ENCODE measurements at places on chromosomes 3 and 15. TPM values are rescaled to one million over a fixed set of nuclear protein-coding genes. Genes with fewer than 3 reads are reported as not detected.
A peak's percentile ranks its signal among the peaks of the same experiment; 100 is the strongest.

The HRG gene
- total RNA-seq: 0.16 TPM

The TPRG1 gene
- total RNA-seq: 1.5 TPM

DNA sequence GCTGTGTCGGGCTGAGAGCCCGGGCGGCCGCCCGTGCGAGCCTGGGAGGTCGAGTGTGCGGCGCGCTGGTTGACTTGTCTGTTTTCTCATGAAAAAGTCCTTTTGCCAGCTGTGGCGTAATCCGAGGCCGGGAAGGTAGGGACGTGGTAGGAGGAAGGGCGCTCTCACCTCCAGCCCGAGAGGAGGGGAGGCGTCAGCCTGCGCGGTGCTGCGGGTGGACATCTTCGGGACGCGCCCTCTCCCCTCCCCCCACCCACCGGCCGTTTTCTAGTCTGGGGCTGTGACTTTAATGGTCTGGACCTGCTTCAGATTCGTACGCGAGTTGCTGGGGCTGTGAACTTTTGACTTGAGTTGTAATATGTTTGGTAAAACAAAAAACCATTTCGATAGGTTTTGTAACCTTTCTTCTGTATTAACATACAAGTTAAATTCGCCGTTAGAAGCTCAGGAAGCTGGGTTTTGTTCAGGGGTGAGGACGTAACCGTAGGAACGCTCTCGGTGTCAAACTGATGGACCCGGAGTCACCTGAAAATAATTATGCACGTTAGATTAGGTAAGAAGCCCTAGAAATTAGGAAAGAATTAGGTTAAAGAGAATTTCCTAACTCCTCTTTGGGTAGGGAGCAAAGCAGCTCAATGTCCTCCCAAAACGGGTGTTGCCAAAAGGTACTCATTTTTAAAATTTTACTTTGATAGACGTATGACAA, 762 bp downstream of the NCK1 start:
- H3K27me3 ChIP-seq: no peaks in the 10 kb centered on the region
- peaks cover 17% of the 10 kb centered on the region for H3K4me1 ChIP-seq
- peaks cover 29% of the 10 kb centered on the region for H3K36me3 ChIP-seq
- peak overlapping the region; percentile 88 for H3K27ac ChIP-seq

DNA sequence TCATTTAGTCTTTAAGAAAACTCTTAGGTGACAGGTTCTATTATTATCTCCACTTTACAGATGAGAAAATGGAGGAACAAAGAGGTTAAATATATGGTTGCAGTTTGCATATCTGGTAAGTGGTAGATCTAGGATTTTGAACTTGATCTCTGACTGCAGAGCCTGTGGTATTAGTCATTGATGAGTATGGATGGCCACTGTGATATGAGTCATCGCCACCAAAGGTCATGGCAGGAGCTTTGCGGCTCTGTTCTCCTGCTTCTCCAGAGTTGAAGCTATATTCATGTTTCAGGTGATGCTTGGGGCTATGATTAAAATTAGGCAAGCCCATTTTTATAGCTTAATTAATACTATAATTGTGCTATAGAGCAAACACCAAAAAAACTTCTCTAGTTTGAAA, 306.2 kb upstream of the DPPA4 start:
- H3K4me1 ChIP-seq: peaks cover 5% of the 10 kb centered on the region
- DNase-seq: peak; percentile 64
- H3K27ac ChIP-seq: no peak overlapping the region
- H3K4me3 ChIP-seq: no peak overlapping the region

The GPR87 gene
- 51.8 TPM for total RNA-seq

The CLDN11 gene
- not detected for total RNA-seq

The SNX1 gene
- 70.2 TPM for total RNA-seq

DNA sequence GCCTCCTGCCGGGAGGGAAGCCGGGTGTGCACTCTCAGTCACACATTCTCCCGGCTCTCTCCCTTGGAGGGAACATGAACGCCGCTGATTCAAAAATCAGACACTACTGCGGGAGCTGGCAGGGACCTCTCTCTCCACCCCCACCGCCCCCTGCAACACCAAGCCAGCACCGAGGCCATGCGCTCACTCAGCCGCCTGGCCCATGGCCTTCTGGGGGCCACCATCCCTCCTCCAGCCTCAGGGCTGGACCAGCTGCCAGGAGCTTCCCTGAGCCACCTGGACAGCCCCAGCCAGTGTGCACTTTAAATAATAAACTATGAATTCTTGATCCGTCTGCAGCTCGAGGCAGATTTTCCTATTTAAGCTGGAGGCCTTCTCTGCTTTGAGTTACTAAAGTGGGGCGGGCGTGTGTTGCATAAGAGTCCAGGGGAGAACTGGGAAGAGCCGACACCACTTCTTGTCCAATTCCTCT, 30.6 kb downstream of the ADAMTS17 start:
- no peaks in the 10 kb centered on the region for H3K4me1 ChIP-seq
- H3K27me3 ChIP-seq: no peaks in the 10 kb centered on the region
- no peak overlapping the region for H3K4me3 ChIP-seq
- no peak overlapping the region for H3K27ac ChIP-seq
- no peak for DNase-seq
- no peaks in the 10 kb centered on the region for H3K36me3 ChIP-seq

GRCh38 chr3:129697229-129697969, 90.9 kb upstream of the PLXND1 start:
- H3K4me1 ChIP-seq: peaks cover 19% of the 10 kb centered on the region
- no peak overlapping the region for H3K27ac ChIP-seq
- DNase-seq: no peak

DNA sequence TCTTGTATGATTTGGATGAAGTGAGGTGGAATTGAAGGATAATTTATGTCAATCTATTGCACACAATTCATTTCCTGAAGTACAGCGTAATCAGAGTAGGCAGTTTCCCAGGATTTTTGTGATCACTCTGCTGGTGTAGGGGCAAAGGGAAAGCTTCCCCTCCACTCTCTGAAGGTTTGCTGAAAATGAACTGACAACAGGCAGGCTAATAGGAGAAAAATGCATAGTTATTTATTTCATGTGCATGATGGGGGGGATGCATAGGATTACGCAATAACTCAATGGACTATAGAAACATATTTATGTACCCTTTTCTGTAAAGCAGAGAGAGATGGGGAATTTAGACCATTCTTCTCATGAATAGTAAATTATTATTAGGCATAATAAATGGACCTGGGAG, 872.9 kb downstream of the NAALADL2 start:
- H3K4me3 ChIP-seq: no peak overlapping the region
- no peak for DNase-seq
- H3K4me1 ChIP-seq: no peaks in the 10 kb centered on the region
- H3K36me3 ChIP-seq: no peaks in the 10 kb centered on the region
- H3K27ac ChIP-seq: no peak overlapping the region
- H3K27me3 ChIP-seq: no peaks in the 10 kb centered on the region

- no peaks in the 10 kb centered on the region for H3K4me1 ChIP-seq
- no peak for DNase-seq
- no peak overlapping the region for H3K4me3 ChIP-seq
- H3K36me3 ChIP-seq: no peaks in the 10 kb centered on the region
- H3K27ac ChIP-seq: no peak overlapping the region
Observed at GRCh38 chr3:14706096-14706495, 31.2 kb downstream of the C3orf20 start.

The IL17RD gene
- 1.2 TPM for total RNA-seq

- peak overlapping the region; percentile 50 for H3K27ac ChIP-seq
- no peak overlapping the region for H3K4me3 ChIP-seq
- no peaks in the 10 kb centered on the region for H3K36me3 ChIP-seq
- H3K27me3 ChIP-seq: no peaks in the 10 kb centered on the region
- H3K4me1 ChIP-seq: peaks cover 24% of the 10 kb centered on the region
- DNase-seq: no peak
Observed at GRCh38 chr3:123081718-123082369, 15.0 kb downstream of the PDIA5 start.

DNA sequence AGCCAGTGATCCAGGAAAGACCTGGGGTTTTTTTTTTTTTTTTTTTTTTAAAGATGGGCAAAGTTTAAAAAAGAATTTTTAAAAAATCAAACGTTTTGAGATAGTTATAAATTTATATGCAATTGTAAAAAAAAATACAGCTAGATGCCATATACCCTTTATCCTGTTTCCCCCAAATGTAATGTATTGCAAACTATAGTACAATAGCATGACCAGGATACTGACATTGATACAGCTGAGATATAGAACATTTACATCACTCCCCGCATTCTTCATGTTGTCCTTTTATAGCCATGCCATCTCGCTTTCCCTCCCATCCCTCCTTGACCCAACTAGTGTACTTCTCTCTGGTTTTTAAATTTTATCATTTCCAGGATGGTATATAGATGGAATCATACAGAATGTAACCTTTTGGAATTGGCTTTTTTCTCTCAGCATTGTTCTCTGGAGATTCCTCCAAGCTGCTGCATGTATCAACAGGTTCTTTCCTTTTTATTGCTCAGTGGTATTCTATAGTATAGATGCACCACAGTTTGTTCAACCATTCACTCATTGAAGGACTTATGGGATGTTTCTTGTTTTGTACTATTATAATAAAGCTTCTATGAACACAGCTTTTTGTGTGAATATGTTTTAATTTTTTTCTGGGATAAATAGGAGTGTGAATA, 104.9 kb downstream of the CGNL1 start:
- H3K27me3 ChIP-seq: no peaks in the 10 kb centered on the region
- H3K27ac ChIP-seq: no peak overlapping the region
- H3K36me3 ChIP-seq: peaks cover 6% of the 10 kb centered on the region
- H3K4me1 ChIP-seq: peaks cover 8% of the 10 kb centered on the region
- DNase-seq: no peak
- no peak overlapping the region for H3K4me3 ChIP-seq

- no peak overlapping the region for H3K27ac ChIP-seq
- peaks cover 56% of the 10 kb centered on the region for H3K27me3 ChIP-seq
- H3K4me1 ChIP-seq: no peaks in the 10 kb centered on the region
- no peak for DNase-seq
Observed at GRCh38 chr3:133703915-133704314, 42.2 kb upstream of the TOPBP1 start.

Measured in MCF 10A (cell line).